Left ventricle myocardium inferior (tissue), 1 donor: ENCODE measurements at places on chromosomes 5 and 9. TPM values are rescaled to one million over a fixed set of nuclear protein-coding genes. Genes with fewer than 3 reads are reported as not detected.
A peak's percentile ranks its signal among the peaks of the same experiment; 100 is the strongest.

DNA sequence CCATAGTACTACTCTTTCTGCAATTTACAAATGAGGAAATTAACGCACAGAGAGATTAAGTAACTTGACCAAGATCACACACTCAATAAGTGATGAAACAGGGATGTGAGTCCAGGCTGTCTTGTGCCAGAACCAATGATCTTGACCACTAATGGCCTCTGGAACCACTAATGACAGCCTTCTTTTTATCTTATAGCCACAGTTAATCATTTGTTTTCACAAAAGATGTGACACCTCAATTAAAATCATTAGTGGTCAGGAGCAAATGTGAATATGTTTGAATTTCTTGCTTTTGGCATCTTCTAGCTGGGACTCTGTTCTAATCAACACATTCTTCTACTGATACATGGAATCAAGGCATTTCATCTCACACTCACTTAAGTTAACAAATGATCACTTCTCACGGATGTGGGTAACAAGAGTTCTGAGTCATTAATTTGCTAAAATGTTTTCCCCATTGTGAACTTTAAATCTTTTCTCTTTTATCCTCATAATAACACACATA is 102.7 kb upstream of the CD180 start:
- H3K4me1 ChIP-seq = peaks cover 11% of the 10 kb centered on the region
- no peaks in the 10 kb centered on the region for H3K36me3 ChIP-seq
- DNase-seq = no peak
- H3K27ac ChIP-seq = peak overlapping the region; percentile 77
- H3K4me3 ChIP-seq = no peak overlapping the region

The SPATA31E1 gene
- not detected for total RNA-seq

- H3K27ac ChIP-seq = peak overlapping the region; percentile 57
- no peak overlapping the region for H3K4me3 ChIP-seq
- H3K27me3 ChIP-seq = no peaks in the 10 kb centered on the region
- DNase-seq = peak; percentile 65
Measured at GRCh38 chr5:154276973-154277331, 86.4 kb downstream of the GALNT10 start.

DNA sequence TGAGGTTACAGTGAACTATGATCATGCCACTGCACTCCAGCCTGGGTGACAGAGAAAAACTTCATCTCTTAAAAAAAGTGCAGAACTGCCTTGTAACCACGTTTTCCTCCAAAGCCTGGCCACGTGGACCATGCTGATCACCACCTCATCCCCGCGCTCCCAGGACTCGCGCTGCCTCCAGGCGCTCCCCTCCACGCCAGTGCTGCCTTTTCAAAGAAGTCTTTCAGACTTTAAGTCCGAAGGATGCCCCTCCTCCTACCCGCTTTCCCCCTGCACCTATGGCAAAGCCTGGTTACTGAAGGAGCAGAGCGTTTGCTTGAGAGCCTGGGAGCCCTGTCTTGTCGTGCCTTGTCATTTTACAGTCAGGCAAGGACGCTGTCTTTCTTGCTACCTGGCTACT is 43.8 kb downstream of the HABP4 start:
- H3K4me3 ChIP-seq = no peak overlapping the region
- H3K36me3 ChIP-seq = peaks cover 29% of the 10 kb centered on the region
- H3K27me3 ChIP-seq = no peaks in the 10 kb centered on the region
- peaks cover 18% of the 10 kb centered on the region for H3K4me1 ChIP-seq

- no peaks in the 10 kb centered on the region for H3K27me3 ChIP-seq
- no peaks in the 10 kb centered on the region for H3K36me3 ChIP-seq
- H3K4me1 ChIP-seq = peaks cover 13% of the 10 kb centered on the region
- peak; percentile 49 for DNase-seq
- H3K27ac ChIP-seq = no peak overlapping the region
Measured at GRCh38 chr5:59587489-59588337, 305.8 kb downstream of the PDE4D start.

The DAB2IP gene
- 50.7 TPM for total RNA-seq

The WNT8A gene
- total RNA-seq = not detected

DNA sequence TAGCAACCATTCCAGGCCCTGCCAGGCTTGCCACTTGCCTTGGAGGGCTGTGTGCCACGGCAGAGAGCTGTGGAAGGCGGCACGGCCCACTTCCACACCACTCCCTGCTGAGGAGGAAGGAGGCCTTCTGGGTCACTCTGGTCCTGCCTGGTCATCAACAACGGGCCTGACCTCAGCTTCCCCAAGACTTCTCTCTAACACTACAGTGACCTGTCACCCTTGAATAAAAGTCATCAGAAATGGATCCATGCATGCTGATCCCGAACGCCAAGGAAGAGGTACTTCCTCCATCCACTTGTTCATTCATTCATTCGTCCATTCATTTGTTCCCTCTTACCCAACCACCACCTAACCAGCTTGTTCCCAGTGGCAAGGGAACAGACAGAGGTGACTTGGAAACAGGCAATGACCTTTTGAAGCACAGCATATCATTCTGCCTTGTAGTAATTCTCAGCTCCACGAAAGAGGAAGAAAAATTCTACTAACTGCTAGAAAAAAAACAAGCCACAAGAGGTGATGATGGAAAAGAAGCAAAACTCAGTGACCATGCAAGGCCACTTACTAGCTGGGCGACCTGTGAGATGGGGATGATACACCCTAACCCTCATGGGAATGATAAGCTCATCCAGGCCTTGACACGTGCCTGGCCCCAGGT is 58.6 kb downstream of the STK10 start:
- H3K27ac ChIP-seq = no peak overlapping the region
- no peaks in the 10 kb centered on the region for H3K27me3 ChIP-seq
- no peaks in the 10 kb centered on the region for H3K36me3 ChIP-seq
- H3K4me3 ChIP-seq = no peak overlapping the region

- no peak overlapping the region for H3K27ac ChIP-seq
- H3K36me3 ChIP-seq = peaks cover 17% of the 10 kb centered on the region
- H3K27me3 ChIP-seq = no peaks in the 10 kb centered on the region
- peaks cover 12% of the 10 kb centered on the region for H3K4me1 ChIP-seq
Measured at GRCh38 chr5:137659209-137659608, 76.7 kb downstream of the KLHL3 start.

- no peaks in the 10 kb centered on the region for H3K27me3 ChIP-seq
- H3K36me3 ChIP-seq = no peaks in the 10 kb centered on the region
- peak overlapping the region; percentile 47 for H3K27ac ChIP-seq
Measured at GRCh38 chr5:157116483-157116954, 7.7 kb upstream of the HAVCR2 start.

The CTSV gene
- 0.14 TPM for total RNA-seq

The ERGIC1 gene
- 79.4 TPM for total RNA-seq

DNA sequence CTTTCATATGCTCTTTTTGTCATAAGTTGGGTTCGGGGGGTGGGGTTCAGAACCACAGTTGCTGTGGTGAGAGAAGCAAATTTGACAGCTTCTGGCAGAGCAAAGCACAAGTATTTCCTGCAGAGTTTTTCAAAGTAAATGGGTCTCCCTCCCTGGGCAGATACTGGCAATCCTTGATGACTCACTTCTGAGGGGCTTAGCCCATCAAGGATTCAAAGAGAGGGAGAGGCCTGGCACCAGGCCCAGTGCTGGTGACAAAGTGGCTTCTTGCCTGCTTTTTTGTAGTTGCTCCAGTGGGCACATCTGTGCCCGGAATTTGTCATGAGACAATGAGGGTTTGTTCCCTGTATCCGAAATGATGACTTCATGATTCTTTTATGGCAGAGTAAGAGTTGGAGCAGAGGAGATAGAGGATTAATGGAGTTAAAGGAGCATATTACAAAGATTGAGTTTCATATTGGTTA is 46.6 kb upstream of the TNC start:
- H3K4me1 ChIP-seq = no peaks in the 10 kb centered on the region
- no peak for DNase-seq
- no peaks in the 10 kb centered on the region for H3K36me3 ChIP-seq
- H3K27ac ChIP-seq = no peak overlapping the region
- H3K4me3 ChIP-seq = no peak overlapping the region

The PCDHGA3 gene
- total RNA-seq = 12.2 TPM

The FOXI1 gene
- not detected for total RNA-seq

DNA sequence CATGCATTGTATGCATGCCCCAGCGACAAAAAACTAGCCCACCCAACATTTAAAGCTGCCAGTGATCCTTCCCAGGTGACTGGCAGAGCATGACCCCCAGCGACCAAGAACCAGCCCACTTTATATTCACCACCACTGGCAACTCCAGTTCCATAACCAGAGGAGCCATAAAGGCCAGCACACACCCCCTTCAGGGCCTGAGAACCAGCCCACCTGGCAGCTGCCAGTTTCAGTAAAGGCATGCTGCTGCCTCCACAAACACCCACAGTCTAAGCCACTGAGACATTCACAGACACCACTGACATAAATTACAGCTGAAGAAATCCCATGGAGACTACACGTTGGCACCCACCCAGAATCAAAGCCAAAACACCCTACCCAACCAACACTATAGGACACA is 46.9 kb upstream of the RGS7BP start:
- no peaks in the 10 kb centered on the region for H3K4me1 ChIP-seq
- no peaks in the 10 kb centered on the region for H3K27me3 ChIP-seq
- no peaks in the 10 kb centered on the region for H3K36me3 ChIP-seq

GRCh38 chr5:2894736-2895135 is 143.3 kb upstream of the IRX2 start:
- peaks cover 12% of the 10 kb centered on the region for H3K27me3 ChIP-seq
- no peaks in the 10 kb centered on the region for H3K36me3 ChIP-seq
- no peak overlapping the region for H3K4me3 ChIP-seq
- no peak for DNase-seq

- peaks cover 19% of the 10 kb centered on the region for H3K27me3 ChIP-seq
- no peak overlapping the region for H3K27ac ChIP-seq
- H3K36me3 ChIP-seq = no peaks in the 10 kb centered on the region
- no peaks in the 10 kb centered on the region for H3K4me1 ChIP-seq
- DNase-seq = no peak
- no peak overlapping the region for H3K4me3 ChIP-seq
Measured at GRCh38 chr5:133847301-133847700, 121.1 kb downstream of the C5orf15 start.

DNA sequence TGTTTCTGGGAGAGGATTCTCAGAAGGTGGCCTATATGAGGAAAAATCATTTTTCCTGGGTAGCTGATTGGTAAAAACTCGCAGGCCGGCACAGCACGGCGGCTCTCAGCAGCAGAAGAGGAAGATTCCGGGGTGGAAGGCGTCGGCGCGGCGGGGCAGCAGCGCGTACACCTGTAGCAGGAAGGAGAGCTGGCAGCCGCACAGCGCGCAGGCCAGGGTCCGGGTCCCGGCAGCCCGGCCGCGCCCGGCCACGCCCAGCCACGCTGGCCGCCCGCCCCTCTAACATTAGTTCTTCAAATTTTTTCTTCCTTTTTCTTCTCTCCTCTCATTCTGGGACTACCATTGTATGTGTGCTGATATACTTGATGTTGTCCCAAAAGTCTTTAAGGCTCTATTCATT is 24.8 kb upstream of the ZNF618 start:
- no peak overlapping the region for H3K27ac ChIP-seq
- peaks cover 11% of the 10 kb centered on the region for H3K27me3 ChIP-seq
- DNase-seq = no peak
- no peaks in the 10 kb centered on the region for H3K36me3 ChIP-seq
- no peaks in the 10 kb centered on the region for H3K4me1 ChIP-seq
- H3K4me3 ChIP-seq = no peak overlapping the region

The GPR21 gene
- total RNA-seq = 0.58 TPM

DNA sequence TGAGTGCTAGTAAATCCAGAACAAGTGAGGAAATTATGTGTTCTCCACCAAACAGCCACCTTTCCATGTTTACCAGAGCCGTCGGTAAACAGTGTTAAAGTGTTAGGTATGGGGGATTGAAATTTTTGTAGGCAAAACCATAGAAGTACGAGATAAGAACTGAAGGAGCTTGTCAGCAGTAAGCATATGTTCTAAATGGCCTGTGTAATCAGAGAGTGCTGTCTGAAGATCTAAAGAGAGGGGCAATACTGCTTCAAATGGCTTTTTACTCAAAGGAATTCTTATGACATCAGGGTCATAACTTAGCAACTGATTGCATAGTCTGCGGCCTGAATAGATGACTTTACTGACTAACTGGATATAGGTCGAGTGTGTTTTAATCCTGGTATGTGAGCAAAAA is 13.4 kb upstream of the TEX10 start:
- H3K4me1 ChIP-seq = no peaks in the 10 kb centered on the region
- DNase-seq = no peak
- no peak overlapping the region for H3K4me3 ChIP-seq
- H3K27ac ChIP-seq = no peak overlapping the region
- no peaks in the 10 kb centered on the region for H3K36me3 ChIP-seq

DNA sequence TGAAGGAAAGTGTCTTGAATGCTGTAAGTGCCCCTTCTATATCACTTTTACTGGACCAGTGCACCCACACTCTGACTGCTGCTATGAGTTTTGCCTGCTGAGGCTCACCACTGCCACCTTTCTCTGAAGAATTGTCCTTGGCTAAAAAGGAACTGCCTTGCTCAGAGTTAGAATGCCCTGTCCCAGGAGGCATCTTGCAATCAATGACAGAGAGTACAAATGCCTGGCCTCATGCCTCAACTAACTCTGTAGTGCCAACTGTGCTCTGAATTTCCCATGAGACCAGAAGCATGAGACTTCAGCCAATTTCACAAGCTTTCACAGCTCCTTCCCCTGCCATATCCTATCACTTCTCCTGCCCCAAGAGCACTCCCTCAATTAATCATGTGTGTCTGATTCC is 569.7 kb downstream of the ZNF608 start:
- DNase-seq = peak; percentile 28
- H3K27ac ChIP-seq = no peak overlapping the region
- H3K4me3 ChIP-seq = no peak overlapping the region

DNA sequence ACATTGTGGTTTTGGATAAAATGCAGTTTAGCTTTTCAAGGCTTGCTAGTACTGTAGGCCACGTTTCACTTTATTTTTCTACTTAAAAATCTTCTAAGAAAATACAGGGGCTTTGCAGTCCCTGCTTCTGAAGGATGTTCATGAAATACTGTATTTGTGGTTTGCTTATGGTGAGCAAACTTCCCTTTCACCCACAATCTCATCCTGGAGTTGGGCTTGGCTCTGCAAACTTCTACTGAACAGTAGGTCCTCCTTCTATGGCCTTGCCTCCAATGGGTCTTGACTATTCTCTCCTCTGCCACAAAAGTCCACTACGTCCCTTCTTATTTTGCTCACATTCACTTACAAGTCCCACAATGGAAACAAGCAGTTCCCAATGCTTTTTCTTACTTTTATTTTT is 502.7 kb upstream of the KLF4 start:
- no peaks in the 10 kb centered on the region for H3K27me3 ChIP-seq
- no peaks in the 10 kb centered on the region for H3K36me3 ChIP-seq
- H3K4me1 ChIP-seq = no peaks in the 10 kb centered on the region
- no peak overlapping the region for H3K27ac ChIP-seq
- H3K4me3 ChIP-seq = no peak overlapping the region

The UBE2QL1 gene
- 25.5 TPM for total RNA-seq
